ENCODE measurements at places on chromosomes 12 and 14.

DNA sequence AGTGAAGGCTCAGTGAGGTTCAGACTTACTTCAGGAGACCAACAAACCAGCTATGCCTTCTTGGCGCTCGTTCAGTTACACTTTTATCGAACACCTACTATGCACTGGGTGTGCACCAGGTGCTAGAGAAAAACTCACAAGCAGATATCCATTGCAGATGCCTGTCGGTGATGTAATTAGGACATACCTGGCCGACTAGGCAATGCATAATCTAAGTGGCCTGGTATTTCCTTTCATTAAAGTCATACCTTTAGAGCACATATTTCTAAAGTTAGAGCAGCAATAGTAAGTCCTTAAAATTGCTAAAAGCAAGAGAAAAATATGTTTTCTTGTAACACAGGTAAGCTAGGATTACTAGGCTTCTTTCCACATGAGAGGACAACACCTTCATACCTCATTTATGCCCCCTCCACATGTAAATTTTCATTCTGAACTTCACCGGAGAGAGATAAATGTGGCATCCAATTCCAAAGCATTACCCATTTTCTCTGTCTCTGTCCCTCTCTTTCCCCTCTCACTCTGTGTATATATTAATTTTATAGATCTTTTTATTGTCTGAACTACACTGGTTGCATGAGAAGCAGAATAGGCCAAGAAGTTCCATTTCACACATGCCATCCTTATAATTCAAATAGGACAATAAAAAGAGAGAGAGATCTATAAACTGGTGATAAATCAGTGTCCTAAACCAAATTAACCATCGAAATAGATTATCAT, 242.2 kb downstream of the SPTSSA start:
- DNase-seq, result no peak

GRCh38 chr14:104126753-104127152, 11.6 kb upstream of the KIF26A start:
- DNase-seq, result no peak

DNA sequence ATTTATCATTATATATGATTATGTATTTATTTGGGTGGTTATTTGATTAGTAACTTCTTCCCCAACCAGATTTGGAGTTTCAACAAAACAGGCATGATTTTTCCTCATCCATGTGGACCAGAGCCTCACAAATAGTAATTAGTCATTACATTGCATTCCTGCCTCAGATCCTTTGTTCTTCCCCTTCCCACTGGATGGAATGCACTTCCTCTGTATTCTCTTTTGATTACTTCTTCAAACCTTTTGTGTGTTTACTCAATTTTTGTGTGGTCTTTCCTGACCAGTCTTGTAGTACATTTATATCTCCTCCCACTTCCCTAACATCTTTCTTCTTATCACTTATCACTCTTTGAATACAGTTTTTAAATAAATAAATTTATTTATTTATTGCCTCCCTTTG, 15.5 kb downstream of the SYT1 start:
- DNase-seq, result no peak

GRCh38 chr14:74959596-74960180, 4.3 kb upstream of the PGF start:
- no peak for DNase-seq

DNA sequence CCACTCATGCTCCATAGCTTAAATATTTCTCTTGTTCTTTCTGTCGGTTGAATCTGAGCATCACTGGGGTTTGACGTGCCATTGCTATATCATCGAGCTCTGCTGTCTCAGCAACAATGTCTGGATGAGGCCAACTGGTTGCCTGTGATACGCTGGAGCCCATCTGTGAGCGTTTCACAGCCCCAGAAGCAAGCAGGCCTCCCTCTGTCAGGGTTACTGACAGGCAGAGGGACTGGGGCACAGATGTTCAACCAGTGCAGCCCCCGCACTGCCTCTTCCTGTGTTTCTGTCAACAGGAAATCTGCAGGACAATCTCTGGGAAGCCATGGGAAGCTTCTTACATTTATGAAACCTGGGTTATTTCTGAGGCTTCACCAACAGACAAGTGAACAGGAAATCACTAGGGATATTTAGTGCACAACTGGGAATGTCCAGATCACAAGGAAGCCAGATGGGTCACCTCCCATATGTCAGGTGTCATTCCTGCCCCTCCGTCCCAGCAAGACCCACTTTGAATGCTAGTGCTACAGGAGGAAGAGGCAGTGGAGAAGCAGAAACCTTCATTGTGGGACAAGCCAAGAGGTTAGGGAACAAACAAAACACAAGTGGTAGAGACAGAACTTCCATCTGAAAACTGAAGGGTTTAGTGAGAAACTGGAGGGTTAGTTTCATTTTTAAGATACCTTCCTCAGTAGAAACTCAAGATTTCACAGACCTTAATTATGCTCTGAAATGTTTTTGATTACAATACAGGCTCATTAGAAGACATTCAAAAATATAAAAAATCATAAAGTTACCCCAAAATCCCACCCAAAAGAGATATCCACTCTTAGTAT, 24.1 kb downstream of the DMAC2L start:
- DNase-seq, result no peak

DNA sequence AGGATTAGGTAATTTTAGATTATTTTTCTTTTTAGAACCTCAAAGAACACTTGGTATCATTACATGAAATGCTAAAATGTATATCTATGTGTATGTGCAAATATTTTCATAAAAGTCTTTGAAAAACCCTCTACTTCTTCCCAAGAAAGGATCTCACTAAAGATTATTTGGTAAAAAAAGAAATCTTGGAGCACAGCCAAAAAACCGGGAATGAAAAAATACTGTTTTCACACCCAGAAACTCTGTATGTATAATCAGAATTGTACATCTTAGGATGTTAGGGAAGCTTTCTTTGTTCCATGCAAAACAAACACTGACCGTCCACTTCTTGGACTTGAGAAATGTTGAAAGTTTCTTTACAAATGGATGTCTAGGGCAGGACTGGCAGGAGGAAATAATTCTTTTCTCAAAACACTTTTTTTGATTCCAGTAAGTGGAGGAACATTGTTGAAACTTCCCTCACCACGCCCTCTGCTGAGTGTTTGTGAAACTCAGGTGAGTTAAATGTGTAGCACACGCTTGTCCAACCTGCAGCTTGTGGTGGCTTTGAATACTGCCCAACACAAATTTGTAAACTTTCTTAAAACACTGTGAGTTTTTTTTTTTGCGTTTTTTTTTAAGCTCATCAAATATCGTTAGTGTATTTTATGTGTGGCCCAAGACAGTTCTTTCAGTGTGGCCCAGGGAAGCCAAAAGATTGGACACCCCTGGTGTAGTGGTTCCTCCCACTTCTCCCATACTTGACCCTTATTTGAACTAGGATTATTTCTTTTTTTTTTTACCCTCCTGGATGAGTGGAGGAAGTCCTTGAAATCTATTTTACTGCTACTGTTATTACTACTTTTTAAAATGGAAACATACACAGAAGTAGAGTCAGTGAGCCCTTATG, 26.6 kb downstream of the FBXO34 start:
- DNase-seq, result no peak

DNA sequence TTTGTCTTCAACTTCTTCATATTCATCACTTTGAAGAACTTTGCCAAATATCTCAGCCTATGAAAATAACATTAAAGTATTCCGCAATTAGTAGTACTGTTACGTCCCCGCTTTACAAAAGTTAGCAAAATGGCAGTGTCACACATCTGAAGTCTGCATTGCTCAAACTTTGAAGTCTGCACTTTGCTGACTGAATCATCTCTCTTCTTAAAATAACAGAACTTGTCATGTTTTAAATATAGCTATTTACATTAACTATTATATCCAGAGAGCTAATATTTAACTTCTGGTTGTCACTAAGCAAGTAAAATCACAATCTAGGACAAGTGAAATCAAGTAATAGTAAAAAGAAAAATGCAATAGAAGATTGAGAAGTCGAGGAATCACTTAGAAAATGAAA, 34.5 kb downstream of the IPO8 start:
- no peak for DNase-seq

- peak; percentile 40 for DNase-seq
Measured at GRCh38 chr12:12725956-12726554, 8.9 kb downstream of the CDKN1B start.

- no peak for DNase-seq
Measured at GRCh38 chr14:104869669-104870367, 4.8 kb downstream of the CEP170B start.

DNA sequence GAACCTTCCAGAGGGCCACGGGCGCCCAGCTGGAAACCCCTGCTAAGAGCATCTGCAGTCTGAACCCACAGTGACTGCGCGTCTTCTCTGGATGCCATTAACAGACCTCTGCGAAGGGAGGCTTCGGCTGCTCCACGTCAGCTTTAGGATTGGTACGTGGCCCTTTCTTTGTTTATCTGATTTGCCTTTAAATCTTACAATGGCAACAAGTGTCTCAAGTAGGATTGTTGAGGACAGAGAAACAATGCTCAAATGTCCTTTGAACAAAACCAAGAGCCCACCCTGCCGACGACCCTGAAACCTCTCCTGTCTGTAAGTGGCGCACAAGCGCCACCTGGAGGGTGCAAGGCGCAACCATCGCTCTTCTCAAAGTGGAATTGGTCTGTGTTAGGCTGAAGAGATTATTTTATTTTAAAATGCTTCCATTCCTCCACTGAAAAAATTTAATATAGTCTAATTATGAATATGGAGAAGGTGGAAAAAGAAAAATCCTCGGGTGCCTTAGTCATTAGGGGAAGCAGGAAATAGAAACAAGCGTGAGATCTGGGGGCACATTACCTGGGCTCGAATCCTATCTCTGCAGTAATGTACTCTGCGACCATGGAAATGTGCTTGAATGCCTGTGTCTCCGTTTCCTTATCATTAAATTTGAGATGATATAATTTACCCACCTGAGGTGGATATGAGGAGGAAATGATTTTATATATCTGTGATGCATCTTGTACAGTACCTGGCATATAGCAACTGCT, 82.6 kb upstream of the PTPRB start:
- peak; percentile 55 for DNase-seq

- peak; percentile 70 for DNase-seq
Measured at GRCh38 chr14:51310505-51310944, 70.5 kb downstream of the TMX1 start.

DNA sequence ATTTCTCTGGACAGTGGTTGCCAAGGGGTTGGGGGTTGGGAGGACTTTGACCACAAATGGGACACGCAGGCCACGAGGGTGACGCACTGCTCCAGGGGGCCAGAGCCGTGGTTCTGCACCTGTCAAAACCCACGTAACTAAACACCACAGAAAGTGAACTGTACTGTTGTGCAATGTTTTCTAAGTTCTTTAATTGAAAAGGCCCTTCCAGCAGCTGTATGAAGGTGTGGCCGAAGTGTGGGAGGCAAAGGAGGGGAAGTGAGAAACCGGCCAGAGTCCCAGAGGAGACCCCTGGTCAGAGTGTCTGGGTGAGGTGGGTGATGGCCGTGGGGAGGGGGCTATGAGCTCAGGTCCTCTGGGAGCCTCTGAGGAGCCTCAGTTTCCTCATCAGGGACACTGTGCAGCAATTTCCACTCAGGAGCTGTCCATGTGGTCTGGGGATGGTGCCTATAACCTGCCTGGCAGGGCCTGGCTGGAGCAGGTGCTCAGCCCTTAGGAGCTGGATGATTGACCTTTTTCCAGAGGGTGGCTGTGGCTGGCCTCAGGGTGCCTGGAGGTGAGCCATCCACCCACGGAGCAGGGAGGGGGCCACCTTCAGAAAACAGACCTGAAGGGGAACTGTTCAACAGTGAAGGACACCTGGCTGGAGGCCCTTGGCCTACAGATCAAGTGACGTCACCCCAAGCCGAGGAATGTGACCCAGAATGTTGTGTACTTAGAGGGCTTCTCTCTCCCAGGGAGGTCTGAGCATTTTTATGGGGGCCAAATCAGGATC, 9.8 kb upstream of the BDKRB2 start:
- no peak for DNase-seq

DNA sequence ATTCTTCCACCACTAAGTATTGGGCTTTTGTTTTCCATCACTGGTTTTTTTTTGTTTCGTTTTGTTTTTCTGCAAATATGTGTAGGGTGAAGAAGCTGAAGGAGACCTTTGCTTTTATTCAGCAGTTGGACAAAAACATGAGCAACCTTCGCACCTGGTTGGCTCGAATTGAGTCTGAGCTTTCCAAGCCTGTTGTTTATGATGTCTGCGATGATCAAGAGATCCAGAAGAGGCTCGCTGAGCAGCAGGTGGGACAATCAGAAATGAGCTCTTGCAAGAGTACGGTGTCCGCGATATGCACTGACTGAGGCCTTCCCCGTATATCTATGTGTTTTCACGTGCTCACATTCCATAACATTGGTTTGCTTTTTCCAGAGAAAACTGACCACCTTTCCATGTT, 91.5 kb downstream of the ESR2 start:
- DNase-seq, result no peak

DNA sequence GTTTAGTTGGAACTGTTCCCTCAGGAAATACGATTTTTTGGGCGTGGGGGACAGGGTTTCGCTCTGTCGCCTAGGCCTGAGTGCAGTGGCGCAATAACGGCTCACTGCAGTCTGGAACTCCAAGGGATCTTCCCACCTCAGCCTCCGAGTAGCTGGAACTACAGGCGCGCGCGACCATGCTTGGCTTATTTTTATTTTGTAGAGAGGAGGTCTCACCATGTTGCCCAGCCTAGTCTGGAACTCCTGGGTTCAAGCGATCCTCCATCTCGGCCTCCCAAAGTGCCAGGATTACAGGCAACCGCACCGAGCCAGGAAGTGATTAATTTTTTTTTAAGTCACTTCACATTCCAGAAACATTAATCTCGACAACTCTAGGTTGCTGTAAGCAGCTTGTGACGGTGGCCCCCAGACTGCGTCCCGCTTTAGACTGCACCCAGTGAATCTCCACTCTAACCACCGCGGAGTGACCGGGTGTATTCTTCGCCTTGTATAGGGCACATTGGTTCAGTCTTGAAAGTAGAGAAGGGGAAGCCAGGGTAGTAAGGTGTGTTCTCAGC, 830 bp upstream of the MIS18BP1 start:
- no peak for DNase-seq

DNA sequence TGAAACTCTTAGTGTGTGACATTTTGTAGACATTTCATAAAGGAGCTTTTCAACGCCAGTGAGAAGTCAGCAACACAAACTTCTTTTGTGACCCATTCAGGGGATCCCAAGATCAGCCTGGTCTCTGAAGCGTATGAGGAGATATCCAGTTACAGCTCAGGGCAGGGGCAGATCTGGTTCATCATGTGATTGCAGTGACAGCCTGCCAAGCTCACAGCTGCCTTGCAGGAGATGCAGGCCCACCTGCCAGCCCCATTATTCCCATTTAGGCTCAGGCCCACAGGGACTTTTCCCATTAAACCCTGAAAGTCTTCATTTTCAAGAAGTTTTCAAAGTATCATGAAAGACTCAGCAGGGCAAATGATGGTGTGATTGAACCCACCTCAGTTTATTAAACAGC, 38.3 kb downstream of the SRGAP1 start:
- no peak for DNase-seq

GRCh38 chr12:33437598-33437997, 2.0 kb downstream of the SYT10 start:
- DNase-seq, result no peak
